Uterine smooth muscle cell (primary cell): ENCODE measurements at places on chromosomes 11 and 22. TPM values are rescaled to one million over a fixed set of nuclear protein-coding genes. Genes with fewer than 3 reads are reported as not detected.

CLDN5 gene
- 1.1 TPM in 2 replicates for total RNA-seq

INPP5J gene
- 0.11 and 0.12 TPM in 2 replicates for total RNA-seq

FBXO7 gene
- 46.4 and 47.9 TPM in 2 replicates for total RNA-seq

HEPN1 gene
- not detected in 2 replicates for total RNA-seq

NDUFS8 gene
- total RNA-seq, result 96.4 and 115 TPM in 2 replicates

AIFM3 gene
- total RNA-seq, result 0.33 and 0.50 TPM in 2 replicates

SAA2 gene
- not detected in 2 replicates for total RNA-seq

MMP8 gene
- 0.11 TPM in 1 of 2 replicates, not detected in the other for total RNA-seq

ZNRF3 gene
- 4.8 and 5.1 TPM in 2 replicates for total RNA-seq

ELF5 gene
- total RNA-seq, result 0.12 TPM in 1 of 2 replicates, not detected in the other

FREY1 gene
- 0.89 and 1.9 TPM in 2 replicates for total RNA-seq

ZBED4 gene
- 10.1 and 11.2 TPM in 2 replicates for total RNA-seq

ZC3H12C gene
- total RNA-seq, result 9.7 and 16.9 TPM in 2 replicates

EWSR1 gene
- total RNA-seq, result 144 and 219 TPM in 2 replicates

ADAMTS8 gene
- under 0.01 TPM in 2 replicates for total RNA-seq

GRIK4 gene
- under 0.01 and 0.12 TPM in 2 replicates for total RNA-seq

GAS2 gene
- 1.4 and 1.6 TPM in 2 replicates for total RNA-seq

RSF1 gene
- total RNA-seq, result 42.0 and 49.2 TPM in 2 replicates

RAB38 gene
- total RNA-seq, result 3.4 and 6.5 TPM in 2 replicates

CBL gene
- 11.0 and 11.4 TPM in 2 replicates for total RNA-seq

RHOD gene
- 4.6 and 14.7 TPM in 2 replicates for total RNA-seq

KDM4E gene
- under 0.01 TPM in 1 of 2 replicates, not detected in the other for total RNA-seq

BRSK2 gene
- 0.50 TPM in 1 of 2 replicates, not detected in the other for total RNA-seq

TRPM5 gene
- not detected in 2 replicates for total RNA-seq

SYT8 gene
- total RNA-seq, result not detected in 2 replicates

MMP13 gene
- 0.11 TPM in 1 of 2 replicates, not detected in the other for total RNA-seq

DKK3 gene
- 253 and 492 TPM in 2 replicates for total RNA-seq

SART1 gene
- total RNA-seq, result 66.6 and 68.2 TPM in 2 replicates

TRAPPC4 gene
- total RNA-seq, result 84.5 and 96.3 TPM in 2 replicates

C11orf65 gene
- total RNA-seq, result 1.2 and 1.5 TPM in 2 replicates

SOX6 gene
- 0.62 and 0.89 TPM in 2 replicates for total RNA-seq

BIK gene
- not detected in 2 replicates for total RNA-seq

TRIM49D1 gene
- under 0.01 TPM in 1 of 2 replicates, not detected in the other for total RNA-seq

OR52K2 gene
- total RNA-seq, result not detected in 2 replicates

FGF4 gene
- not detected in 2 replicates for total RNA-seq

USP28 gene
- total RNA-seq, result 36.0 and 38.5 TPM in 2 replicates

SH3BP1 gene
- 9.6 and 11.7 TPM in 2 replicates for total RNA-seq

CALCA gene
- not detected in 2 replicates for total RNA-seq

C11orf98 gene
- 24.6 and 35.6 TPM in 2 replicates for total RNA-seq

MS4A4A gene
- total RNA-seq, result not detected in 2 replicates

APOL5 gene
- not detected in 2 replicates for total RNA-seq

OR4D5 gene
- not detected in 2 replicates for total RNA-seq

MN1 gene
- under 0.01 and 0.11 TPM in 2 replicates for total RNA-seq

PDGFB gene
- total RNA-seq, result 0.11 TPM in 1 of 2 replicates, not detected in the other

CNIH2 gene
- total RNA-seq, result 0.11 and 0.25 TPM in 2 replicates

PAMR1 gene
- 199 and 512 TPM in 2 replicates for total RNA-seq
